Motor neuron (in vitro differentiated cells): ENCODE measurements at places on chromosomes 7 and 10. TPM values are rescaled to one million over a fixed set of nuclear protein-coding genes. Genes with fewer than 3 reads are reported as not detected.

The GRM3 gene
- total RNA-seq = 2.6 and 3.3 TPM in 2 replicates

The CCDC136 gene
- 2.9 and 3.7 TPM in 2 replicates for total RNA-seq

The AGR2 gene
- total RNA-seq = 0.73 and 1.2 TPM in 2 replicates

The GPR22 gene
- 5.0 TPM in 2 replicates for total RNA-seq

The SPDYE8 gene
- total RNA-seq = 0.33 and 0.36 TPM in 2 replicates

The CALY gene
- 8.4 and 8.7 TPM in 2 replicates for total RNA-seq
